Pancreas (tissue), 10 donors: ENCODE measurements at places on chromosomes 12 and 14.

DNA sequence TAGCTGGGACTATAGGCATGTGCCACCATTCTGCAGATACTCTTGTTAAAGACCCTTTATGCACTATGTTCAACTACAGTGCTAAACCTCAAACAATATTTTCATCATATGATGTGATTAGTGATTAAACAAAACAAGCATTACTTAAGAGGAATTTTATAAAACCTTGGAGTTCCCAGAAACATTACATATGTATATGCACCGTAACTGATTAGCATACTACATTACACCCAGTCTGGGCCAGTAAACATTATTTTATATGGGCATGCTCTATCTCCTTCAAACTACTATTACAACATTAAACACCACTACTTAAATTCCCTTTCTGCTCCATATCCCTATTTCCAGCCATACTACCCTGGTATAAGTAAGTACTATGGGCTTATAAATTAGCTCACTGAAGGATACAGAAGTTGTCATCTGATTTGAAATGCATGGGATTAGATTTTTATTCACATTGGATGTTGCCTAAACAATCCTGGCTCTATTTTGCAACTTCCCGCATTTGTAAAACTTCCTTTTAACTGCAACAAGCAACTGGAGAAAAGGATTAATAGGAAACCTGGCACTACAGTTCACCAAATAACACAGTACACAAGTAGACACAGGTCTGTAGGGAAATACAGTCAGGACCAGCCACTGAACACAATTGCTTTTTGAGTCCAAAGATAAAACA lies 205.8 kb downstream of the MED13L start:
- DNase-seq = no peak

DNA sequence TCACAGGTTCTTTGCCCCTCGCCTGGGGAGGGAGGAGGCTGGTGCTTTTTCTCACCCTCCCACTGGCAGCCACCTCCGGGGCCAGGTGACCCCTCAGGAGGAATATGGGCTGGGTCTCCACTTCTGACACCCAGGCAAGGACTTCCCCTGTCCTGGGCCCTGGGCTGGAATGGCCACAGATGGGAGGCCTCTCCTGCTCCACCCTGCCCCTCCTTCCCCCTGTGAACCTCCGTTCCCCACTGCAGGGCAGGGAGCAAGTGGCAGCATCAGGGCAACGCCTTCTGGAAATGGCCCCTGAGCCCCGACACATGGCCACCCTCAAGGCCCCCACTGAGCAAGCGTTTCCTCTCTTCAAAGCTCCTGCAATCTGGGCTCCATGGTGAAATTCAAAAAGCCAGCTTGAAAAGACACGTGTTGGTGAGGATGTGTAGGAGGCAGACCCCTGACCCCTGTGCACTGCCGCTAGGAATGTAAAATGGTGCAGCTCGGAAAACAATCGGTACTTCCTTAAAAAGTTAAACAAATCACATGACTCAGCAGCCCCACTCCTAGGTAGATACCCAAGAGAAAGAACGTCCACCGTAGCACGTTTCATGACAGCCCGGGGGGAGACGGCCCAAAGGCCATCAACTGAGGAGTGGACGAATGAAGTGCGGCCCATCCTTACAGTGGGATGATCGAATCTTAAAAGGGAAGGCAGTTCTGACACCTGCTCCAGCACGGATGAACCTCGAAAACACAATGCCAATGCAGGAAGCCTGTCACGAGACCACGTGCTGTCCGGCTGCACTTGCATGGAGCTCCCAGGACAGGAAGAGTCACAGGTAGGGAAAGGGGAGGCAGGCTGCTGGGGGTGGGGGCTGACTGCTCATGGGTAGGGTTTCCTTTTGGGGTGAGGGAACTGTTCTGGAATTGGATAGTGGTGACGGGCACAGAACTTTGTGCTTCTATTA lies 11.5 kb downstream of the XRCC3 start:
- no peak for DNase-seq

GRCh38 chr14:21054768-21055145 lies 2.9 kb upstream of the RNASE8 start:
- DNase-seq = no peak

DNA sequence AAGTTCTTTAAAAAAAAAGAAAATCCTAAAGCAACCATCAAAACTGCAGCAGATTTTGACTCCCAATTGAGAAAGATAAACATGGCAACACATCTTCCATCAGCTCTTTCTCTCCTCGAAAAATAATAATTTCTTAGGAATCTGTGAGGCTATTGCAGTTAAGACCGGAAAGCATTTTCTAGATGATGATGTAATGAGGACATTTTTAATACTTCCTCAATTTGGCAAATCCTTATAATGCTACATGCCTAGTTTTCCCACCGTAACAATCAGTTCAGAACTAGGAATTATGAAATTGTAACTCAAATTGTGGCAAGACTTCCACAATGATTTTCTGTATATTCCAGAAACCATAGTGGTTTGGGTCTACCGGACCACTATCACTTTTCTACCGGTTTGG lies 180.9 kb upstream of the PDE3A start:
- DNase-seq = no peak

DNA sequence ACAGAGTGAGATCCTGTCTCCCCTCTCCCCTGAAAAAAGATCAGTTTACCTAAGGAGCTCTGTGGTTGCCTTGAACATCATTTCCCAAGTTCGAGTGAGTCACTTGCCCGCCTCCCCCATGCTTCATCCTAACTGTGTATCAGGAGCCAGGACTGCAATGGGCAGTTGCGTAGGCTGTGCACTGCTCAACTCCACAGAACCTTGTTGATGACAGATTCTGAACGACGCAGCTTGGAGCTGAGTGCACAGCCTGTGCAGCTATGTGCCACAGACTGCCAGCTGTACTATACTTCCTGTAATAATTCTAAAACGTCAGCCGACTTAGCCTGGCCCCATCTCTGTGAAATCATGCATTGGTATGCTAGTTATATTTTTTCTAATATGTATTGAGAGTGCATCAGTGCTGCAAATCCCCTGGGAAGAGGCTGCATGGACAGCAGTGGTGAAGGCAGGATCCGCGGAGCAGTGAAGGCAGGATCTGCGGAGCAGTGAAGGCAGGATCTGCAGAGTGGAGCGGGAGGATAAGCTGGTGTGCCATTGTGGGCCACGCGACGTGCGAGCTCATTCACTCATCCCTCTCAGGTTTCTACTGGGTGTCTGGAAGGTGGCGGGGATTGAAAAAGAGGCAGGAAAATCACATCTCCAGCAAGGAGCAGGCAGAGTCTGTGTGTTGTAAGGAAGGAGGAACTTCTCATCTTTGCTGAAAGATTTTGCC lies 80.8 kb downstream of the GALNT9 start:
- no peak for DNase-seq

DNA sequence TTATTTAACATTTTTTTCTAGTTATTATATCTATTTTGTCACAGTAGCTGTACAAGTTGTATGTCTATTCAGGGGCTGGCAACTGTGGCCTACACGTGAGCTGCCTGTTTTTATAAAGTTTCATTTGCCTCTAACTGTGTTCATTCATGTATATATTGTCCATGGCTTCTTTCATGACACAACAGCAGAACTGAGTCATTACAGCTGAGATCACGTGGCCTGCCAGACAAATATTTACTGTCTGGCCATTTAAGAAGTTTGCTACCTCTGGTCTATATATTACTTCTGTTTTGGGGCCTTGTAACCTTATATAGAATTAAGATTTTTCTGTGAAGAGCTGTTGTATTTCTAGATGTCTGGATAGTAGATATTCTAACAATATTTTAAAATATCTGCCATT lies 37.9 kb downstream of the KIAA0586 start:
- no peak for DNase-seq

GRCh38 chr12:32336261-32336660 lies 63.1 kb upstream of the FGD4 start:
- no peak for DNase-seq

GRCh38 chr14:72677664-72678063 lies 216.2 kb downstream of the DPF3 start:
- no peak for DNase-seq

DNA sequence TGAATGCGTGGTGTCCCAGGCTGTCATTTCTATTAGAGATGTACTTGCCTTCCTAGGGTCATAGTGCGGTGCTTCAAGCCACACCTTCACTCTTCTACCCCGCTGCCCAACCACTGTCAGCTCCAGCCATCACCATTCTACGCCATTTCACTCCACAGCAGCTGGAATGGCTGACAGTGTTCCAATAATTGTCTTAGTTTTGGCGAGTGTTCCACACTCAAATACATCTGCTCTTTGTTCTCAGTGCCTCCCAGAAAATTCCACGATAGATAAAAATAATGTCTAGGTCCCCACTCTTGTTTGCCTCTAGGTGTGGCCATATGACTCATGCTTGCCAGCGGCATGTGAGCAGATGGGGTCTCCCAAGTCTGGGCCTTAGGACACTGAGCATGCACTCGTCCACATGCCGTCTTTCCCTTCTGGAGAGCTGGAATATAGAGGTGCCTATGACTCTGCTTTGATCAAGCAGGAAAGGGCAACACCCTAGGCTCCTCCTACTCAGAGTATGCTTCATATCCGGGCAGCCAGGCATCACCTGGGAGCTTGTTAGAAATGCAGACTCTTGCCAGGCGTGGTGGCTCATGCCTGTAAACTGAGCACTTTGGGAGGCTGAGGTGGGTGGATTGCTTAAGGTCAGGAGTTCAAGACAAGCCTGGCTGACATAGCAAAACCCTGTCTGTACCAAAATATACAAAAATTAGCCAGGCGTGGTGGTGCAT lies 163.0 kb downstream of the BRMS1L start:
- no peak for DNase-seq

- no peak for DNase-seq
Observed at GRCh38 chr14:77037215-77037937, 8.9 kb upstream of the IRF2BPL start.

GRCh38 chr12:116415408-116416108 lies 138.1 kb upstream of the MED13L start:
- DNase-seq = no peak
